Right lung (tissue), 10 donors: ENCODE measurements at places on chromosomes 2 and 18. TPM values are rescaled to one million over a fixed set of nuclear protein-coding genes. Genes with fewer than 3 reads are reported as not detected.

DNA sequence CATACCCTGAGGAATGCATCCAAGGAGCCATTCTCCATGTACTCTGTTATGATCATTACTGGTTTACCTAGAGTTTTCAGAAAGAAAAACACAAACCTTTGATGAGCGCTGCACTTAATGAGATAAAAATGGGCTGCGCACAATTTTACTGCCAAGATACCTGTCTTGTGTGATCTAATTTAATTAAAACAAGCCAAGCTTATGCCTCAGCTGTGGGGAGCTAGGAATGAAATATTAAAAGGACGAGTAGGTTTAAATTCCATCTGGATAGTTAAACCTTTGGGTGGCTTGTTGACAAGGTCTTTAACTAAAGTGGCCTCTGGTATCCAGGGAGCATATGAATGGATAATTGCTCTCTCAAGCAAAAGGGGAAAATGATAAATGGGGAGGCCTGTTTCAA lies 135.0 kb downstream of the EPHA4 start:
- no peak for DNase-seq

- no peak for DNase-seq
Measured at GRCh38 chr2:118779362-118779761, 68.1 kb downstream of the EN1 start.

DNA sequence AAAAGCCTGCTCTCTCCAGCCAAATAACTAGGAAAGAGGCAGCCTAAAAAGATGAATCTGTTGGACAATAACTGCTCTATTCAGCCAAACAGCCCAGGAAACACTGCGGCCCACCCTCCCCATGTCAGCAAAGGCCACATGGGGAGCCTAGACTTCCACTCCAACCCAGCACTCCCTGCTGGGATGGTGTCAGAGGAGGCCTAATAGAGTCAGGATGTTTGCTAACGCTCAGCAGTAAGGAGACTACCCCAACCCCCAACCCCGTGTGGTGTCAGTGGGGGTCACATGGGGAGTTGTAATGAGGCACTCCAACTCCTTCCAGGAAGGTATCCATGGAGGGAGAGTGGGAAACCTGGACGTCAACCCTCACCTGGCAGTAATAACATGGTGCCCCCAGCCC lies 41.6 kb downstream of the ZBTB7C start:
- no peak for DNase-seq

GRCh38 chr18:13483316-13484270 lies 242.8 kb downstream of the FAM210A start:
- DNase-seq, result no peak

DNA sequence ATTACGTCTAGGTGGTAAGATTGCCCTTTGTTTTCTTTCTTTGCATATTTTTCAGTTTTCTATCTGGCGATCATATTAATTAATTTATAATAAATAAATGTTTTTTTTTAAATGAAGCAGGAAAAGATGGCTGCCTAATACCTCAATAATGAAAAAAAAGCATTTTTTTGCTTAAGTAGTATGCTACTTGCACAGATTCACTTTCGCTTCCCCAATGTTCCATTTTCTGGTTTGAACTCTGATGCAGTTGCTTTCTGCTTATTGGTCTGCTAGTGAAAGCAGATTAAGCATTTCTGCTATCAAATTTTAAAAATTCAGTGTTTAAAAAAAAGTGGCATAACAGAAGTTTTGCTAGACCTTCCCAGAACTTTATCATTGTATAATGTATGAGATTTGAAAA lies 11.9 kb upstream of the TMEM182 start:
- DNase-seq, result no peak

DNA sequence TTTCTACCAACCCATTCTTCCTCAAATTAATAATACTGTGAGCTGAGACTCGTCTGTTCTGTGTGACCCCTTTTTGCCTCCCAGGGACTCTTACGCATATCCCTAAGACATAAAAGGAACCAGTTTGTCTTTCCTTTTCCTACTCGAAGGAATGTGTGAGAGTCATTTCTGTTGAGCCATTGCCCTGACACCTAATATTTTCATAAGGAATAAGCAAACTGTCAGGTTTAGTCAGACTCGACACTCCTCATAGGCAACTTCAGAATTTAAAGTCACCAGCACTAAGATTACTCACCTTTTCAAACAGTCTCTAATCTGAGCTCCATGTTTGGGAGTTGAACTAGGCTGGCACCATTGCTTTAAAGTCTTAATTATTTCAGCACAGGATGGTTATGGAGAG lies 305.5 kb downstream of the IKZF2 start:
- no peak for DNase-seq

The ZC3H6 gene
- 11.4 TPM for polyA plus RNA-seq

- DNase-seq, result no peak
Measured at GRCh38 chr18:49051311-49051967, 100.7 kb upstream of the SMAD7 start.

- no peak for DNase-seq
Measured at GRCh38 chr2:67993329-67993728, 69.5 kb downstream of the C1D start.

- DNase-seq, result no peak
Measured at GRCh38 chr18:75874401-75875089, 447.0 kb upstream of the SMIM21 start.

The REG3G gene
- not detected for polyA plus RNA-seq

The CRYGC gene
- not detected for polyA plus RNA-seq

- no peak for DNase-seq
Measured at GRCh38 chr18:35060122-35060815, 19.1 kb downstream of the MAPRE2 start.

DNA sequence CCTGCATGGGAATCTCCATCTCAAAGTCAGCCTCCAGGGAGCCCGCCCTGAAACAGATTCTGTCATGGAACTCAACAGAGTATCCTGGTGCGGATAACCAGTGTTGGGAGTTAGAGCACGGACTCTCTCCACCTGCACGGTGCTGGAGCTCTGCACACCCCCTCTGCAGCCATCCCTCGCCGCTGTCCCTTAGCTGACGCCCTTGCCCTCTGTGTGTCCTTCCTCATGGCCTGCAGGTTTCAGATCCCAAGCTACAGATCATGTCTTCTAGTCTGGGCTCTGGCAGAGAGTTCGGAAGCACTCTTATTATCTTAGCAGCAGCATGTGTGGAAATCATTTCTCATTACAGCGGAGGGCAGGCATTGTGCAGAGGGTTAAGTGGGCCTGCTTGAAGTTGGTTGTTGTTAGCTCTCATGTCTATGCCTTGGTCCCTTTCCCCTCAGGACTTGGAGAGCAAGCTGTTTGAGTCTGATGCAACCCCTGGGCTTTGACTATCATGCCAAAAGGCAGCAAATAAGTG lies 26.0 kb downstream of the TMEM127 start:
- DNase-seq, result no peak

DNA sequence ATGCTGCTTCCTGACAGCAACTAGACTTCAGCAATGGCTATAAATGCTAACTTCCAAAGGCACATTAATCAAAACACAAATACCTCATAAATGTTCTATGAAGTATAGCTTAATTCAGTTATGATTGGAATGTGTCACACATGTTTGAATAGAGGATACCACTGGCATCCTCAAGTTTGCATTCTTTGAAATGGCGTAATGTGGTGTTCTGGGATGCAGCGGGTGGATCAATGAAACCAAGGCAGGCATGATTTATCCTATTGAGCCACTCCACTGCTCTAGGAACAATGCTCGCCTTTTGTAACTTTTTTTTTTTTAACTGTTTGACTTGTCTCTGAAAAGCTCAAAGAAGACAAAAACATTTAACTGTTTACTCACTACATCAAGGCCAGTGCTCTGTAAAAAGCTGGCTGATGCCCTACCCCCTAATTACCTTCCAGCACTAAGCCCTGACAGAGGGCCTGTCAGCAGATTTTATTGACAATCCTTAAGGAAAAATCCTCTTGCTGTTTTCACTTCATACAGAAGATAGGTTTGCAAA lies 278.8 kb upstream of the SESTD1 start:
- no peak for DNase-seq

DNA sequence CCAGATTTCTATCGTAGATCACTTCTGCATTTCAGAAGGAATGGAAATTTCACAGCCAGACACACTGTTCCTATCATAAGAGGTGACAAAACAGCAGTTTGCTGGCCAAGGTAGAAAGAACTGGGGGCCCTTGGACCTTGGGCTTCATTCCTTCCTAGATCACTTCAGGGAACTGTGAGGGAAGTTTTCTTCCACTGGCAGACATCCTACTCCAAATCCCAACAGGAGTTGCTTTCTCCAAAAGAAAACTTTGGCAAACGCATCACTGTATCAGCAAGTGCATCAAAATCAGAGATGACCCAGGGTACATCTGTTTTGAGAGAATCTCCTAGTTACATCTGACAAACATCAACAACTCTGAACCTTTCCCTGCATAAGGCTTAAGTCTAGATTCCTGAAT lies 348.4 kb upstream of the KLHL29 start:
- DNase-seq, result no peak

GRCh38 chr2:163264341-163264740 lies 425.8 kb upstream of the KCNH7 start:
- DNase-seq, result no peak

DNA sequence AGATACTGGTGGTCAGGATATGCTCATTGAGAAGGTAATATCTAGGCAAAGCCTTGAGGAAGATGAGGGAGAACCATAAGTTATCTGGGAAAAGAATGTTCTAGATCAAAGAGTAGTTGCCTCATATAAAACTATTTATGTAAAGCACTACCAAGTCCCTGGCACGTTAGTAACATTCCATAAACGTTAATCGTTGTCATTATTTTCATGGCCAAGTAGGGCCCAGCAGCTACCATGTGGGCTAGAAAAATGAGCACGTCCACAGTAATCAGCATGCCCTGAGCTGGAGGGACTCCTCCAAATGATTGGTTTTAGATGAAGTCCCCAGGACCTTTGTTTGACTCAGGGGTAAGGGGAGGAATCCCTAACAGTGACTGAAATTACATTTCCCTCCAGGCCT lies 32.7 kb upstream of the AFTPH start:
- DNase-seq, result no peak
